Epithelial cell of esophagus (primary cell): ENCODE measurements at places on chromosomes 6 and 20.

- DNase-seq: peak; percentile 54
Measured at GRCh38 chr6:3383525-3383924, 73.3 kb downstream of the SLC22A23 start.

- no peak for DNase-seq
Measured at GRCh38 chr20:22590662-22591061, 6.3 kb upstream of the FOXA2 start.

GRCh38 chr6:91751526-91751925 lies 1164.7 kb upstream of the MAP3K7 start:
- DNase-seq: no peak

GRCh38 chr20:32465092-32465900 lies 107.2 kb downstream of the ASXL1 start:
- DNase-seq: peak; percentile 62

GRCh38 chr6:37765182-37765775 lies 54.2 kb upstream of the ZFAND3 start:
- DNase-seq: no peak

GRCh38 chr6:156268849-156269248 lies 508.3 kb upstream of the ARID1B start:
- DNase-seq: no peak

DNA sequence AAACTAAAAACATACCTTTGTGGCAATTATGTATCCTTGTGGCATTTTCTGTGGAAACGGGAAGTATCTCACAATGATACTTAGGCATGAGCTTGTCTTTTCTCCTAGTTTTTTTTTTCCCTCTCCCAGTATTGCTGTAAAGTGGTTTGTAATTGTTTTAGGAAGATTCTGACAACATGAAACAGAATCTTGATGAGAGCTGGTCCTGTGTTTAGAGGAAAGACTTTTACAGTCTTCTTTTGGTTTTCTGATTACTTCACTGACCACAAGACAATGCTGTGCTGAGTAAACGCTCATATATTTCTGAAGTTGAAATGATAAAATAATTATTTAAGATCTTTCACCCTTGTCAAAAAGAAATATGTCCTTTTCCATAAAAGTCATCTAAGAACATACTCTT lies 201.2 kb downstream of the FOXC1 start:
- DNase-seq: no peak

- peak; percentile 68 for DNase-seq
Measured at GRCh38 chr6:129517288-129517687, 192.7 kb downstream of the ARHGAP18 start.

GRCh38 chr6:95517004-95517403 lies 60.3 kb upstream of the MANEA start:
- DNase-seq: no peak

DNA sequence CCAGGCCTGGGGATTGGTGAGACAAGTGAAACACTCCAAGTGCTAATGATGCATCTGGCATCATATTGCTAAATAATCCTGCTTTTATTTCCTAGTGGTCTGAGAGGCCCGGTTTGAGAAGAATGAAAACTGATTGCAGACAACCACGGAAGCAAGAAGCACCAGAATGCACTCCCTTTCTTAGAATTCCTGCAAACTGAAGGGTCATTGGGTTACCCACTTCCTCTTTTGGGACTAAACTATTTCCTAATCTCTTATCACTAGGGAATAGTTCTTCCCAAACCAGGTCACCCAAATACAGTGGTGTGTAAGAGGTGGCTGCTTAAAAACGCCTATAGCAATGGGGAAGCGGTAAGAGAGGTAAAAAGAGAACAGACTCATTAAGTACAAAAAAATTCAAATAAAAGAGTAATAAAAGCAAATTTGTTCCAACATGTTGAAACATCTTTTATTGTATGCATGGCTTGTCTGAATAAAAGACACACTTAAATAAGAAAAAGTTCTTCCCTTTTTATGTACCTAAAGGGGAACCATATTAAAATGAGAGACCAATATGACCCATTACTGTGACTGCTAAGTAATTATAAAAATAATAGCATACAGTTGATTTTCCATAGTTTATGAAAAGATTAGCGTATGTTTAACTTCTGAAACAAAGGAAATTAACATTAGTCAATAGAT lies 125.8 kb downstream of the MYB start:
- no peak for DNase-seq

GRCh38 chr6:90107771-90108282 lies 188.8 kb downstream of the BACH2 start:
- peak; percentile 79 for DNase-seq

DNA sequence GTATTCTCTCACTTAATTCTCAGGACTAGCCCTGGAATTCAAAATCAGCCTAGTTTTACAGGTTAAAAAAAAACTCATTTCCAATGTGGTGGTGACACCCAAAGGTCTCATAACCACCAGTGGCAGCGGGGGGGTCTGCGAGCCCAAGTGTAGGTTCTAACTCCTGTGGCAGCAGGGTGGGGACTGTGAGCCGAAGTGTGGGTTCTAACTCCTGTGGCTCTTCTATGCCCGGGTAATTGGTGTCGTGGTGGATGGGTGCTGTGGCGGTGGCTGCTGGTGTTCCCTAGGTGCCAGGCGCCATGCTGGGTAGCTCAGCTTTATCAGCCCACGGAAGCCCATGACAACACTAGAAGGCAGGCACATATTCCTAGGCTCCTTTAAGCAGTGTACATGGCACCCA lies 4.9 kb upstream of the ANKRD60 start:
- no peak for DNase-seq

DNA sequence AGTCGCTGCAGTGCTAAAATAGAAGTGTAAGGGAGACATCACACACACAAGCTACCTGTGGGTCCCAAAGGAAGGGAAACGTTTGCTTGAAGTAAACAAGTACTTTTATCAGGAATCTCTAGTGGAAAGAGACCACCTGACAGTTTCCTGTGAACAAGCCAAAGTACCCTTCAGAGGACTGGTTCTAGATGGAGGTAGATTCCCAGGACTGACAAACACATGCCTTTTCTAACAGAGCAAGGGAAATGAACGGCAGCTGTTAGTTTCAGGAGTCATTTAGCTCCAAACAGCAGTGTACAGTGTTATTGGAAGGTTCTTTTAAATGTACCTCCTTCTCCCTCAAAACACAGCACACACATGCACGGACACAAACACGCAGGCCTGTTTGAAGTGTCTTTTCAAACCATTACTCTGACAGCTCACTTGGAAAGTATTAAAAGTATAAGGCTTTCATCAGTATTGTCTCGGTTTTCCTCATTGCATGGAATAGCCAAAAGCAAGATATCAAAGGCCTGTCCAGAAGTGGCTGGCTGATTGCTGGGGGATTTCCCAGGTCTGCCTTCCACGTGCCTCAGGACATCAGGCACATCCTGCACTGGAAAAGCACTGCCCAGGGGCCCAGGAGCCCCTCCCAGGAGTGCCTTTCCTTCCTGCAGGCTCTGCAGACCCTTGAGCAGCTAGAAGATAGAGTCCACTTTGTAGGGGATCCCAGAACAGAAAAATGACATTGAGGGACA lies 393.2 kb upstream of the SOX4 start:
- DNase-seq: peak; percentile 8

GRCh38 chr20:44734938-44735337 lies 10.7 kb upstream of the KCNK15 start:
- peak; percentile 71 for DNase-seq

DNA sequence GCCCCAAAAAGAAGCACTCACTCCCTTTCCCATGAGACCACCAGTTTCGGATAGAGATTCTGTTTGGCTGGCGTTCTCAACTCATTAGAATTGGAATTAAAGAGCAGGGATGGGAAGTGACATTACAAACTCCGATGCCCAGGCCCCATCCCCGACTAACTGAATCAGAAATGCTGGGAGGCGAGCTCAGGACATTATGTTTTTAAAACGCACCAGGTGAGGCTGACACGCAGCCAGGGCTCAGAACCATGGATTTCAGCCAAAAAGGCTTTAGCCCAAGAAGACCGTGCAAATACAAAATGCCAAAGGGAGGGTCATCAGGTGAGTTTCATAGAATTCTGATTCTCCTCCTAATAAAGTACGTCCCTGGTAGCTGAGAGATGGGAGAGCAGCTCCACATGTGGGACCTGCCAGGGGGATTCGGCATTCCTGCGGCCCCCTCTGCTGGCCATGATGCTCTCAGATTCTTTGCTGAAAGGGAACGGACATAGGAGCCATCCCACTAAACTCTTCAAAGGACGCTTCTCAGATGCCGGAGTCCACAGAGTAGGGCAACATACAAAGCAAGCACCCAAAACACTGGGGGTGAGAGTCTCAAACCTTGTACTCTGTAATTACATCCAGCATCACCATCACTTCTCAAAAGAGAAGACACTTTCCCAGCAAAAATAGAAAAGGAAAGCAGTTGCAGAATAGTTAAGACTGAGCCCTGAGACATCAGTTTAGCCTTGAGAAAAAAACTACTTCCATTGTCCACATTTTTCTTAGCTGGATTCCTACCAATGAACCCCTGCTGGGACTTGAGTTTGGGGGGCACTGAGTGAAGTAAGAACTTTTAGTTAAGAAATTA lies 205.2 kb downstream of the BMP7 start:
- DNase-seq: peak; percentile 13

- DNase-seq: peak; percentile 30
Measured at GRCh38 chr6:107704347-107705013, 119.6 kb downstream of the SCML4 start.

DNA sequence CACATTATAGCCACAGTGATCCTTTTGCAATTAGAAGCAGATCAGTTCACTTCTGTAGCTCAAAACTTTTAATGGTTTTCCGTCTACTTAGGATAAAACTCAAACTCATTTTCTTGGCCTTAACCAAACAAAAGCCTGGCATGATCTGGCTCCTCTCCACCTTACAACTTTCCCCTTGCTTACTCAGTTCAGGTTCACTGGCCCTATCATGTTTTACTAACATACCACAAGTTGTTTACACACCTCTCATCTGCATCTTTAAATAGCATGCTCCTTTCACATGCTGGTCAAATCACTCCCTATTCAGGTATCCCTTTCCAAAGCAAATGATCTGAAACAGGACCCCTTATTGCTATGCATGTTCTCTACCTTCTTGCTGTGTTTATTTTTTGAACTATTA lies 191.4 kb upstream of the FAM83B start:
- peak; percentile 49 for DNase-seq

DNA sequence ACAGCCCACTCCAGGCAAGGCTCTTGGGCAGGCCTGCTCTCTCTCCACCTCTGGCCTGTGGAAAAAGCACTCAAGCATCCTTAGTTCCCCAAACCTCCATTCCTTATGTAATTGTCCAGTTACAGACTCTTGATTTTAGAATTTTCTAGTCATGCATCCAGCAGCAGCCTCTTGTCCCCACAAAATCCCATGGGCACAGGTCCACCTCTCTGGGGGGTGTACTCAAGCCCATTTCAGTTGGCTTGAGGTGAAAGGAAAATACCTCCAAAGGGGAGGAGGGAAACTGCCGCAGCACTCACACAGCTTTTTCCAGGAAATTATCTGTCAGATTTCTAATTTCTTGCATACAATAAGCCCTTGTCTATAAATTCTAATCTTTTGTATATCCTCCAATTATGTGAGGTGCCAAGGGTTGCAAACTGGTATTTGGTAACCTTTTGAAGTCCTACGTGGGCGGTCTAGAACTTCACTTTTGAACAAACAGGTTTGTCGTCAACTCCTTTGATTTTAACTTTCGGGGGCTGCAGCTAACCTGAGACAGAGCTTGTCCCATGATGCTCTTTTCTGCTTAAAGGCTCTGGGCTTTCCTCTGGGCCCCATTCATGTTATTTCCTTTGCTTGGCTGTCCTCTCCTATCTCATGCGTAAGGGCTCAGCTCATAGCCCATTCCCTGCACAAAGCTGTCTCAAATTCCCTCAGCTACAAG lies 104.7 kb upstream of the CEP85L start:
- DNase-seq: no peak

GRCh38 chr20:53146201-53146891 lies 174.2 kb downstream of the TSHZ2 start:
- DNase-seq: no peak

DNA sequence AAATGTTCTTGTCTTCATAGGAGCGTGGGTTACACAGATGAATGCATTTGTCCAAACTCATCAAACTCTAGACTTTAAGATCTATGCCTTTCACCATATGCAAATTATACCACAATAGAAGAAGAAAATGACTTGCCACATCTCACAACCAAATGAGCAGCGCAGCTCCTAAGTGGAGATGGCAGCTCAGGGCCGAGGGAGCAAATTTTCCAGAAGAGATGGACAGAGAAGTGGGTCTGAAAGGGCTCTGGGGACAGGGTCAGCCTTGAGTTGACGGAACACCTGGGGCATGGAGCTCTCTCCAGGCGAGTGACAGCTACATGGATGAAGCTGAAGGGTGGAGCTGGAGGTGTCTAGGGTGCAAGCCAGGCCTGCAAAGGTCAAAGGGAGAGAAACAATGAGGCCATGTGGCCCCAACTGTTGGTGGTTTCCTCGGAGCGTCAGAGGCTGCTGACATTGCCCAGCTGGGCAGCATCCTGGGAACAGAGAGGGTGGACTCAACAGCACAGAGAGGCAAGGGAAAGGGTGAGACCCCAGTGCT lies 228.3 kb downstream of the NRN1 start:
- DNase-seq: no peak

DNA sequence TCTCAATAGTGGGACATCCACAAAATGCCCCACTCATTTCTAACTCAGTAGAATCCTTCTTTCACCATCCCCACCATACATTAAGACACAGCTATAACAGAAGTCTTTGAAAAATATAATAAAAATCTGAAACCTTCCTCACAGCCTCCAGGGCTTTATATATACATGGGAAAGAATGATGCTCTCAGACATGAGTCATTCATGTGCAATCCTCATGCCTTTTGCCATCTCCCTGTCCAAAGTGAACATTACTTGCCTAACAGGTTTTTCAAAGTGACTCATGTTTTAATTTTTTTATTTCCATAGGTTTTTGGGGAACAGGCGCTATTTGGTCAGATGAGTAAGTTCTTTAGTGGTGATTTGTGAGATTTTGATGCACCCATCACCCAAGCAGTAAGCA lies 162.7 kb downstream of the RALGAPA2 start:
- DNase-seq: peak; percentile 97

GRCh38 chr6:2712102-2712501 lies 38.6 kb downstream of the MYLK4 start:
- no peak for DNase-seq

DNA sequence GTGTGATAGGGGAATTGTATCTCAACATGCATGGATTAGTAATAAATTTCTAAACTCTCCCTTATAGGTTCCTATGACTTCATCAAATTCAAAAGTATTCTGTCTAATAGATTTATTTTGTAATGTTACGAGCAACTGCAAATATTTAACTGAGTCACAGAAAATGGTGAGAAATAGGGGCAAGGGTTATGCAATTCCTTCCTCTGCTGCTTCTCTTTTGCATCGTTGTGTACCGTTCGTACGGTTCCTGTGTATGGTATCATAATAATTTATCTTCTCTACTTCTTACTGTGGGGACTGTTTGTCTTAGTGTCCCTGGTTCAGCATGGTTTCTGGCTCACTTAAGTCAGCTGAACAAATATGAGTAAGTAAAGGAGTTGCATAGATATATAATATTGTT lies 44.8 kb downstream of the SMOC2 start:
- no peak for DNase-seq

- peak; percentile 97 for DNase-seq
Measured at GRCh38 chr6:71420693-71421328, 132.2 kb downstream of the OGFRL1 start.
